ENCODE measurements at places on chromosomes 12 and 14.

- no peak for DNase-seq
Measured at GRCh38 chr12:3310271-3311026, 180.6 kb upstream of the PRMT8 start.

GRCh38 chr14:74290415-74290814, 12.3 kb downstream of the ABCD4 start:
- no peak for DNase-seq

DNA sequence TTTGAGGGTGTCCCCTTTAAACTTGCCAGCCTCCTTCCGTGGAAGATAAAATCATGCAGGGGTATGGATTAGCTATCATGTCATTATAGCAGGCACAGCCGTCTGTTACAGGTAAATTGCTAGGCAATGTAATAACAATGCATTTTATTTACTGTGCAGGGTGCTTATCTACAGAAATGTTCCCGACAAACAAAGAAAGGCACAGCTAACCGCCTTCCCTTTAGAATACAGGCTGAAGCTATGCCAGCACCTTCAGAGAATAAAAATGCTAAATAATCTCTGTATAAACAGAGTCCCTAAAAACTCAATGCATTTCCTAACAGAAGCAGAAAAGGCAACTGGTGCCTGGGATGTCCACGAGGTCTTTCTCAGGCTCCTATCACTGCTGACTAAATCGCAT, 239.2 kb downstream of the SPTSSA start:
- DNase-seq = no peak

GRCh38 chr12:71792599-71792998, 37.9 kb downstream of the RAB21 start:
- DNase-seq = no peak

DNA sequence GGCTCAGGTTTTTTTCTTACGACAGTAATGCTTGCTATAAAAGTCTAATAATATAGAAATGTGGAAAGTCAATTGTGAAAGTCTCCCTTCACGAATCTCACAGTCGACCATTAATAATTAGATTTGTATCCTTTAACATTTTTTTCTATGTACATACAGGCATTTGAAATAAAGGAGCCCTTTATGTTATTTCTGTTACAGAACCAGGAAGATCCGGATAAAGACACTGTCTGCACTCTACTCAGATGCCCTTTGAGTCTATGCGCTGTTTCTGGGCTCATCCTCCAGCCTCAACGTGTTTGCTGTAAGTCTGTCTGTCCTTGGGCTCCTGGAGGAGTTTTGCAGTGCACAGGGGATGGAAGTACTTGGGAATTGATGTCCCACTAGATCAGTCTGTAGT, 212.2 kb upstream of the ATP2B1 start:
- no peak for DNase-seq
